Activated CD8-positive, alpha-beta memory T cell treated with anti-CD3 and anti-CD28 coated beads, Interleukin-2, amount 10 ng/mL, durations not matched to agents 7 days and 5 days (primary cell): ENCODE measurements at places on chromosomes 3 and 15.

DNA sequence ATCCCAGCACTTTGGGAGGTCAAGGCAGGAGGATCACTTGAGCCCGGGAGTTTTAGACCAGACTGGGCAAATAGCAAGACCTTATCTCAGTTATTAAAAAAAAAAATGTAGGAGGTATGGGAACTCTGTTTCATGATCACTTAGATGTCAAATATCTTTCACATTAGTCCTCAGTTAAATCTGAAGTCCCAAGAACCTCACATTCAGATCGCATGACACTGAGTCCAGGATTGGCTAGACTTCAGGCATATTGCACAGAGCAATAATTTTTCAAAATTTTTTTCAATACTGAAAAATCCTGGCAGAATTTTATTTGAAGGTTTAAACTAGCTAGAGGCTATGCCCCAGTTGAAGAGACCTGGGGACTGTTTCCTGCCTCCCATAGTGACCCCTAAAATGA lies 56.3 kb upstream of the ZNF148 start:
- DNase-seq: no peak

- no peak for DNase-seq
These were observed 356.8 kb upstream of the NR2F2 start for GRCh38 chr15:95973566-95974256.

- no peak for DNase-seq
These were observed 43.3 kb downstream of the CNTN3 start for GRCh38 chr3:74571118-74571517.

- no peak for DNase-seq
These were observed 311.1 kb upstream of the KCNH8 start for GRCh38 chr3:18837137-18837755.

- DNase-seq: peak; percentile 75
These were observed 4.0 kb downstream of the GLYCTK start for GRCh38 chr3:52291508-52292181.

- no peak for DNase-seq
These were observed 297.3 kb upstream of the PROK2 start for GRCh38 chr3:72082186-72082715.
